Hindlimb muscle (tissue), 1 donor: ENCODE measurements at places on chromosomes 3 and 15. TPM values are rescaled to one million over a fixed set of nuclear protein-coding genes. Genes with fewer than 3 reads are reported as not detected.

DNA sequence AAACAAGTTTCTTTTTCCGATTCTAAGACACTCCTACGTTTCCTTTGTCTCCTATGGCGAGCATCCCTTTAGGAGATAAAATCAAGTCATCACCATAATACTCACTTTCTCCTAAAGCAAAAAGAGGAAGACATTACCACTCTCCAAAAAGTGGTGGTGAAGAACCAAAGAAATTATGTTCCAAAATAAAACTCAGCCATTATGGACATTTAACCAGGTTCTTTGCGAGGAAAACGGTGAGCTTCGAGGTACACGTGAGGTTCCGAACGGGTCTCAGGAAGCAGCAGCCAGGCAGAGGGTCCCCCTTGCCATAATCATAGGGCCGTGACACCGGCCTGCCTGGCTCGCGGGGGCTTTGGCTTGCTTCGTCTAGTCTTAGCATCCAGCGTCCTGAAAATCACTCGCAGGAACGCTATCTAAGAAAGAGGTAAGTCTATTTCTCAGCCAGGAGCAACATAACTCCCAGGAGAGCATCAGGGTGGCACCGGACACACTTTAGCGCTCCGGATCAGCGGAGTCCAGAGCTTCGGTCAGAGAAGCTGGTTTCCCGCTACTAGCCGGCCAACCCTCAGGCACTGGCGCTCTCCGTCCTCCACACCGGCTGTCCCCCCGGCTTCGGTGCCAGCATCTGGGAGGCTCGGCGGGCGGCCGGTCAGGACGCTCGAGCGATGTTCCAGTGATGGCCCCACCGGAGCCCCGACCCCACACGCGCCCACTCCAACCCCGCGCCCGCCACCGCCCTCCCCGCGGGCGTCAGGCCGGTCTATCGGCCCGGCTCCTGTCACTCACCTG is 581 bp downstream of the IP6K1 start:
- DNase-seq: peak; percentile 18

DNA sequence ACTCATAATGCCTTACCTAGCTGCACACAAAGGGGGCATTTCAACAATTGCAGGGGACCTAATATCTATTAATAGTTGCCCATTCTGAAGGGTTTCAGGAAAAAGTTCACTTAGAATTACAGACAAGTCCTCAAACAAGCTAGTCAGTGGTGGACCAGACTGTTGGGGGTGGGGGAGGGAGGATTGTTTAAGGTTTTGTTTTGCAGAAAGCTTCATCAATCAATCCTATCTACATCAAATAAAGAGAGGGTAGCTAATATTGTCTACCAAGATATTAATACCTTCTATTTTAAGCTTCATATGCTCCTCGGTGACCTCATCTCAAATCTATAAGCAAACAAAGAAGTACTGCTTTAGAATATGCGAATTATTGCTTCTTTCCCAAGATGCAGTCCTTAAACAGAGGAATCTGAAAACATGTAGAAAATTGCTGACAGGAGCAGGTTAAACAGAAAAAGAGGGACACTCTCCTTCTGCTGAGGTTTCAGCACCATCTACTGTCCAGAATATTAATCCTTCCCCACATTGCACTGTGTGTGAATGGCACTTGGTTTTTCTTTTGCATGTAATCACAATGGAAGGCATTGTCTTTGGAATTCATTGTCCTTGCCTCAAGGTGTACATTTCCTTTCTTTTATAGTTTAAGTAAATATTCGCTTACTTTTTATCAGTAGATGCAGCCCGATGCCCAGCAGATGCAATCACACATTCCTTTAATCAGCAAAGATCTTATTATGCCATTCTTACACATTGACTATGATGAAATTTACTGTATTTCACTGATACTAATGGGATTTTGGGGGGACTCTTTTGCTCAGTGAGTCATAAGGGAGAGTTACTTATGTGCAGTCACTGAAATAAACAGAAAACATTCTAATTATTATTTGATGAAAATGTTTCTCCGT is 94.7 kb downstream of the IL5RA start:
- DNase-seq: peak; percentile 42

SLC28A2 gene
- polyA plus RNA-seq: 0.37 TPM

DNA sequence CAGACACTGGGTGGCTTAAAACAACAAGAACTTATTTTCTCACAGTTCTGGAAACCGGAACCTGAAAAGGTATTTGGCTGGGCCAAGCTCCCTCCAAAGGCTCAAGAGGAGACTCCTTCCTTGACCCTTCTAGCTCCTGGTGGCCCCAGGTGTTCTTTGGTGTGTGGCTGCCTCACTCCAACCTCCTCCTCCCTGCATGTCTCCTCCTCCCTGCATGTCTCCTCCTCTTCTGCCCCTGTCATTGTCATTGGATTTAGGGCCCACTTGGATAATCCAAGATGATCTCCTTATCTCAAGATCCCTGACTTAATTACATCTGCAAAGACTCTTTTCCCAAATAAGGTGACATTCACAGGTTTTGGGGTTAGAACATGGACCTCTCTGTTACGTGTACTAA is 69.8 kb upstream of the MFGE8 start:
- no peak for DNase-seq

- no peak for DNase-seq
These were observed 8.8 kb upstream of the ANKDD1A start for GRCh38 chr15:64902863-64903262.

DNA sequence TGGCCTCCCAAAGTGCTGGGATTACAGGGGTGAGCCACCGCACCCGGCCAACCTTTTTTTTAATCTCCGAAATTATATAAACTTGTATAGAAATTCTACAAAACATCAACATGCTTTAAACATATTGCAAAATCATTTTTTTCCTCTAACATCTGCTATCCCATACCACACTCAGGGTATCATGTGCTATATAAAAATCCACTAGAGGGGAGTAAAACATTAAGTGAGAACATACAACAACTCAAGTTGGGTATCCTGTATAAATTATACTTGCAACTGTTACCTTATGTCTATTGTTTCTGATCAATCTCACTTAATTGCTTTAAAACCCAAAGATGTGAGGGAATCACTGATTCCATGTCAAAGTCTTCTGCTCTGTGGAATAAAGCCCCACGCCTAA is 71.9 kb upstream of the FBN1 start:
- no peak for DNase-seq

DNA sequence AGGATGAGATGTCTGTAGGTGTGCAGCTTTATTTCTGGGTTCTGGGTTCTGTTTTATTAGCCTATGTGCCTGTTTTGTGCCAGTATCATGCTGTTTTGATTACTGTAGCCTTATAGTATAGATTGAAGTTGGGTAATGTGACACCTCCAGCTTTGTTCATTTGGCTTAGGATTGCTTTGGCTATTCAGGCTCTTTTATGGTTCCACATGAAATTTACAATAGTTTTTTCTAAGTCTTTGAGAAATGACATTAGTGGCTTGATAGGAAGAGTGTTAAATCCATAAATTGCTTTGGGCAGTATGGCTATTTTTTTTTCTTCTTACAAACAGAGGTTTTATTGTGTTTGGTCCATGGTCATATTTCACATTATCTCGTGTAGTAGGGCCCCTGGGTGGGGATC is 285.8 kb upstream of the GADL1 start:
- DNase-seq: no peak

TCTA gene
- polyA plus RNA-seq: 21.3 TPM

- no peak for DNase-seq
These were observed 7.5 kb downstream of the TMEM40 start for GRCh38 chr3:12751571-12751970.

- no peak for DNase-seq
These were observed 116.5 kb downstream of the TNIK start for GRCh38 chr3:171343693-171344092.

DNA sequence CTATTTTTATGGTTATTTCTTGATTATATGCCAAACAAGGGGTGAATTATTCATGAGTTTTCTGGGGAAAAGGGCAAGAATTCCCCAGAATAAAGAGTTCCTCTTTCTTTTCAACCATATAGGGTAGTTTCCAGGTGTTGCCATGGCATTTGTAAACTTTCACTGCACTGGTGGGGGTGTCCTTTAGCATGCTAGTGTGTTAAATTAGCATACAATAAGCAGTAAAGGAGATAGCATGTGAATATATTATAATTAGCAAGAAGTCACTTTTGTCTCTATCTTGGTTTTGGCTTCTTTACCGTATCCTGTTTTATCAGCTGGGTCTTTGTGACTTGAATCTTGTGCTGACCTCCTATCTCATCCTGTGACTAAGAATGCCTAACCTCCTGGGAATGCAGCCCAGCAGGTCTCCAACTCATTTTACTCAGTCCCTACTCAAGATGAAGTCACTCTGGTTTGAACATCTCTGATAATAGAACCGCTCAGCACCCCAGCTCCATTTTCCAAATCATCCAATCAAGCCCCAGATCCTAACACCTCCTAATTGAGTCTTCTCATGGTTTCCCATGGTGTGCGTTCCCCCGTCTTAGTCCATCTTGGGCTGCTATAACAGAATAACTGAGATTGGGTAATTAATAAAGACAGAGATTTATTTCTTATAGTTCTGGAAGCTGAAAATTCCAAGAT is 3.4 kb upstream of the SELENOT start:
- no peak for DNase-seq

DNA sequence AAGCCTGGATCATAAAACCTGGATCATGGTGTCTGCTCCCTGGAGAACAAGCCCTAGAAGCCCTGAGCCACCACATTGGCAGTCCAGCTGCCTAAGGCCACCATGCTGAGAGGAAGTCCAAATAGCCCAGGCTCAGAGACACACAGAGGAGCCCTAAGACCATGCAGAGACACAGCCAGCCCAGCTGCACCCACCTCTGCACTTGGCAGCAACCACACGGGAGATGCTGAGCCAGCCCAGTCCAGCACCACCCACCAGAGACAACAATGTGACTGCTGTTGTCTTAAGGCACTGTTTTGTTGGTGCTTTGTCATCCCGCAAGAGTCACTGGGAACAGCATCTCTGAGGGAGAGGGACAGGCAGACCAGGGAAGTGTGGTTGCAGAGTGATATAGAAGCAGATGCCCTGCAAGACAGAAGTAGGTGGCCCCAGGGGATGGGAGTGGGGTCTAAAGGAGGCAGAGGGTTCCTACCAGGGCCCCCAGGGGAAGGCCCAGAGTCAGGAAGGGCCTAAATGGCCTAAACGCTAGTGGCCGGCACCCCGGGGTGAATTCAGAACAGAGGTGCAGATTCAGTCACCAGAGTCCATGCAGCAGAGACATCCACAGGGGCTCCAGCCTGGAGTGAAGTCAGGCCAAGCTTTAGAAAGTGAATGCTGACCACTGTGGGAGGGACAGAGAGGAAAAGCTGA is 105.4 kb upstream of the PRR20G start:
- no peak for DNase-seq

MYO5A gene
- polyA plus RNA-seq: 7.0 TPM

DNA sequence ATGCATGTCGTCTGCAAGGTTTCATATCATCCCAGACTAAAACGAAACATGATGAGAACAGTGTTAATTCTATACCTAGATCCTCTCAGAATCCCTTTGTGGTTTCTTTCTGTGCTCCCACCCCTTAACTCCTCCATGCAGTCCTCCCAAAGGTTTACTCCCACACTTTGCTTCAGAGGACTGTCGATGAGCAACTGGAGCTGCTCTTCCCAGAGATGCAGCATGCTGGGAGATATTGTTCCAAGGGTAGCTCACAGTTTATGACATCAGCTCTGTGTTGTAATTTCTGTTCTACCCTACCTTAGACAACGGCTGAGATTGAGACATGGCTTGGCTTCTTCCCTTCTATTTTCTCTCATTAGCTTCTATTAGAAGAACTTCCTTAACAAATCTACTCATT is 313.0 kb upstream of the COL8A1 start:
- no peak for DNase-seq

DNA sequence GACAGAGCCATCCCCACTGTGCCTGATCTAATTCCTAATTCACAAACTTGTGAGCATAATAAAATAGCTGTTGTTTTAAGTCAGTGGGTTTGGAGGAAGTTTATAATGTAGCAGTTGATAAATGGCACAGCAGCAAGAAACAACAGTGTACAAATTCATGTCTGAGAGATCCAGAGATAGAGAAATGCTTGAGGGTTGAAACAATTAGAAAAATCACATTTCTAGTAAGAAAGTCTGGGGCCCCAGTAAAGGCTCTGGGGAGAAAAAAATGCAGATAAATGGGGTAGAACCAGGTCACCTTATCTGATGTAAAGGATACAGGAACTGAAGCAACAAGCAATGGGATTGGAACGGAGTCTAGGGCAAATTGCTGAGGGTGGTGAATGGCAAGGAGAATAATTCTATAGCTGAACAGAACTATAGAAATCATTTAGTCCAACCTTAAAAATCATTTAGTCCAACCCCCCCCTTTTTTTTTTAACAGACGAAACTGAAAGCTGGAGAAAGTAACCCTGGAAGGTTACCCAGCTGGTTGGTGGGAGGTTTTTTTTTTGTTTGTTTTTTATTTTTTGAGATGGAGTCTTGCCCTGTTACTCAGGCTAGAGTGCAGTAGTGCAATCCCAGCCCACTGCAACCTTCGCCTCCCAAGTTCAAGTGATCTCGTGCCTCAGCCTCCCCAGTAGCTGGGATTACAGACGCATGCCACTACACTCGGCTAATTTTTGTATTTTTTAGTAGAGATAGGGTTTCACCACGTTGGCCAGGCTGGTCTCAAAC is 14.3 kb upstream of the SHQ1 start:
- no peak for DNase-seq

LTF gene
- 3.7 TPM for polyA plus RNA-seq

ANXA2 gene
- polyA plus RNA-seq: 359 TPM

CCR2 gene
- polyA plus RNA-seq: 0.58 TPM

DNA sequence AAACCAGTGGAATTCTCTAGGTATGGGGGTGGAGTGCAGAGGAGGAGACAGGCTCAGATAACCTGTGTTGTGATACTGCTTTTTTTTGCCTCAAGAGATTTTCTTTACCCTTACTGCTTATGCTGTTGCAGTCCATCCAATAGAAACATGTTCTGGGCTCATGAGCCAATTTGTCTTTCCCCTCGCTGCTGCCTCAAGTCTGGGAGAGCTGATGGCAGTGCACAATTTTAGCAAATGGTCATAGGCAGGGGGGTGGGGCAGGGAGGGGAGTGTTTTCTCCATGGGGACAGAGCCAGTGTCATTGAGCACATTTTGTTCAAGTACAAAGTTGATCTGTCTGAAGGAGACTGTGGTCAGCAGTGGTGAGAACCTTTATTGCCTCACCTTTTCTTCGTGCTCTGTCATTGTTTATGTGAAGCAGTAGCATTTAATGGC is 134.9 kb downstream of the MBNL1 start:
- DNase-seq: no peak

GOLGA8G gene
- not detected for polyA plus RNA-seq

PARP15 gene
- polyA plus RNA-seq: 2.8 TPM

DNA sequence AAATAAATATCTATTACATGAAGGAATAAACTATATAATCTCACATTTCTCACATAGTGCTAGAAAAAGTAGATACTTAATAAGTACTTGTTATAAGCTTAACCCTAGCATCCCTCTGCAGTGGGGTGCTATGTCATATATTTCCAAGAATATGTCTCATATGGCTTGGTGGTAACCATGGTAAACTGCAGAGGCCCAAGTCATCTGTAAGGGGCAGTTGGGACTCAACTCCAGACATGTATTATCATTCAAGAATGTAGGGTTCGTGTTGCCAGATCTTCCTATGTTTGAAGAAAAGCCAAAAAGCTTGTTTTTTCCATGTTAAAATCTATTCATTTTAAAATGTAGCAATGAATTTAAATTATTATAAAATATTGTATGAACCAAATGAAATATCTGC is 46.2 kb downstream of the ZNF385D start:
- no peak for DNase-seq

GRCh38 chr15:74795966-74796625 is 14.2 kb downstream of the CSK start:
- DNase-seq: no peak

DISP2 gene
- polyA plus RNA-seq: 1.4 TPM

GRCh38 chr3:79415356-79415755 is 352.4 kb downstream of the ROBO1 start:
- DNase-seq: no peak

- no peak for DNase-seq
These were observed 6.1 kb upstream of the SLCO2A1 start for GRCh38 chr3:134035836-134036235.
